HL-60 (cell line): ENCODE measurements at places on chromosomes 13 and 19.

DNA sequence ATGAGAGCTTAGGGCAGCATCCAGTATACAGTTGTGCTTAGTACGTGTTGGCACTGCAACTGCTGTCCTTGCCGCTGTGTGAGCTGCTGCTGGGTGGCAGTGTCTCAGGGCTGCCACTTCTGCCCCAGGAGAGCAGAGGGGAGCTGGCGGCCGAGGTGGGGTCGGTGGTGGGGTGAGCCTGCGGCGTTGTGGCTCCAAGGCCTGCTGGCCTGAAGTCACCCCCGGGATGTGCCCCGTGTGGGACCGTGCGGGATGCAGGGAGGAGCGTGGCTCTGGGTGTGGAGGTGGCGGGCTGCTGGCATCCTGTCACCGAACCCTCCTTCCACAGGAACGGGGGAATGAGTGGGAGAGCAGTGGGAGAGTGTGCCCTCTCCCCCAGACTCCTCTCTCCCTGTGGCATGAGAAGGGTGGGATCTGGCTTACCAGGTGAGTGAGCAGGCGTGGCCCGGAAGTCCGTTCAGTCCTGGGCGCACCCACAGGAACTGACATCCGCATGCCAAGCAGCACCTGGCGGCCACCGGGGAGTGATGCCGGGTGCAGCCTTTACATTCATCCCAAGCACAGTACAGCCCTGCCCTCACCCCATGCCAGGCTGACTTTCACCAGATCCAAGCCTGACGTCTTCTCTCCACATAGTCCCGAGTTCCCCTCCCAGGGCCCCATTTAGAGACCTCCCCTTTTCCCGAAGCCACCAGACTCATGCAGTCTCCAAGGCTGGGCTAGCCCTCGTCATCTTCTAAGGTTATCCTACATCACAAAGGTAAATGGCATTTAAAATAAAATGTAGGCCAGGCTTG, 26.6 kb downstream of the MCF2L start:
- DNase-seq: no peak

GRCh38 chr13:34019870-34020269, 201.9 kb downstream of the RFC3 start:
- DNase-seq: no peak

- no peak for DNase-seq
These were observed 6.4 kb upstream of the PEAK3 start for GRCh38 chr19:2288338-2288817.

DNA sequence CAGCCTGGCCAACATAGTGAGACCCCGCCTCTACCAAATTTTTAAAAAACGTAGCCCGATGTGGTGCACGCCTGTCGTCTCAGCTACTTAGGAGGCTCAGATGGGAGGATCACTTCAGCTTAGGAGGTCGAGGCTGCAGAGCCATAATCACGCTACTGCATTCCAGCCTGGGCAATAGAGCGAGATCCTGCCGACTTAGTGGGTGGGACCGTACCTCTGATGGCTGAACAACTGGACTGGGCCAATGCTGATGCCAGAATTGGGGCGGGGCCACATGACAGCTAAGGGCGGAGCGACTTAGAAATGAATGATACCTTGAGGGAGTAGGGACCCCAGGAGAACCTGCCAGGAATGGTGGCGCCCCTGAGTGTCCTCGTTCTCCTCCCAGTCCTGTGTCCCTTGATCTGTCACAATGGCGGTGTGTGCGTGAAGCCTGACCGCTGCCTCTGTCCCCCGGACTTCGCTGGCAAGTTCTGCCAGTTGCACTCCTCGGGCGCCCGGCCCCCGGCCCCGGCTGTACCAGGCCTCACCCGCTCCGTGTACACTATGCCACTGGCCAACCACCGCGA, 3.6 kb downstream of the LTBP4 start:
- DNase-seq: no peak

- DNase-seq: peak; percentile 57
These were observed 130.5 kb downstream of the PAN3 start for GRCh38 chr13:28268800-28269223.

DNA sequence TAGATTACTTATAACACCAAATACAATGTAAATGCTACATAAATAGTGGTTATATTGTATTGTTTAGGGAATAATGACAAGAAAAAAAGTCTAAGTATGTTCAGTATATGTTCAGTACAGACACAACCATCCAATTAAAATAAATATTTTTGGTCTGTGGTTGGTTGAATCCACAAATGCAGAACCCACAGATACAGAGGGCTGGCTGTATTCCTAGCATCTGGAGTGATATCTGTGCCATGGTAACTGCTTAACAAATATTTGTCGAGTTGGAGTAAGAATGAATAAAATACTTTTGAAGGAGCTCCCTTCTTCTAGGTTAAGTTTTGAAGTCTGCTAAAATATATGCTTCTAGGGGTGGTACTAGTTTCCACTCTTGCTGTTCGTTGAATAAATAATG, 241.0 kb downstream of the KLF5 start:
- DNase-seq: no peak

DNA sequence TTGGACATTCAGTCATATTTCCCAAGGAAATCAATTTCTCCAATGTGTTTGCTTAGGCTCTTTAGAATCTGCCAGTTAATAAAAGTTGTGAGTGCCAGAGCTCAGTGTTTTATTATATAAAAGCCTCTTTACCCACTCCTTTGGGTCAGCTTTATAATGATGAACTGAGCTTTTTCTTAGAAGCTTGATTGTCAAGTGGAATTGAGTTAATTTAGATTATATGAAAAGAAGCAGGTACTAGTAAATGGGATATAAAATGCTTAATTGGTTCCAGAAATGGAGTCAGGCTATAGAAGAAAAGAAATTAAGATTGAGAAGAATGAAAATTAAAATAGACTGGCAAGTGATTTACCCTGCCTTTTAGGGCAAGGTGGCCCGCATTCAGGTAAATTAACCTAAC, 363.2 kb downstream of the SLITRK6 start:
- DNase-seq: no peak

DNA sequence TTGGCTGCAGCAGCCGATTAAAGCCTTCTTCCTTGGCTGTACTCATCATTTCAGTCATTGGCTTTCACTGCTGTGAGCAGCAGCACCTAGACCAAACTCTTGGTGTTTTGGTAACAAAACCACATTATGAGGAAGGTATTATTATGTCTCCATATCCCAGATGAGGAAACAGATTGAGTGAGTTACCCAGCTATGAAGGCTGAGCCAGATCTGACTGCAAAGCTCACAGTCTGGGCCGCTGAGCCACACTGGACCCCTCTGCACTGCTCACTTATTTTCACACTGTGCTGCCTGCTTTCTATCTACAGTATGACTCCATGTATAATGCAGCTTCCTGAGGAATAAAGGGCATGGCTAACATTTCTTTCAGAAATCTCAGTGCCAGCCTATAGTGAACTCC, 24.5 kb downstream of the CRYL1 start:
- DNase-seq: no peak

DNA sequence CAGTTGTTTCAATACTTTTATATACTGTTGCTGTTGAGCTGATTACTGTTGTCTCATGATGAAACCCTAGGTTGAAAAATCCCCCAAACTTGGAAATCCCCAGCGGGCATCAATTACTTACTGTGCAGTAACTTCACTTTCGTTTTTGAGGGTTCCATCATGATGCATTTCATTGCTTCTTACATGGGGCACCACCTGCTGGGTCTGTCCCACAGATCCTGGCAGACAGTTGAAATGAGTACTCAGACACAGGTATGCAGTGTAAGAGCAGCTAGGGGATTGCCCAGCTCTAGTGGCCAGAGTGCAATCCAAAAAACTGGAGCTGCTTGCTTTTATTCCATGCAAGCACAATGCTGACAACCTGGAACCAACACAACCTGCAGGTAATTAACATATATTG, 132.5 kb upstream of the ZNF91 start:
- DNase-seq: no peak

DNA sequence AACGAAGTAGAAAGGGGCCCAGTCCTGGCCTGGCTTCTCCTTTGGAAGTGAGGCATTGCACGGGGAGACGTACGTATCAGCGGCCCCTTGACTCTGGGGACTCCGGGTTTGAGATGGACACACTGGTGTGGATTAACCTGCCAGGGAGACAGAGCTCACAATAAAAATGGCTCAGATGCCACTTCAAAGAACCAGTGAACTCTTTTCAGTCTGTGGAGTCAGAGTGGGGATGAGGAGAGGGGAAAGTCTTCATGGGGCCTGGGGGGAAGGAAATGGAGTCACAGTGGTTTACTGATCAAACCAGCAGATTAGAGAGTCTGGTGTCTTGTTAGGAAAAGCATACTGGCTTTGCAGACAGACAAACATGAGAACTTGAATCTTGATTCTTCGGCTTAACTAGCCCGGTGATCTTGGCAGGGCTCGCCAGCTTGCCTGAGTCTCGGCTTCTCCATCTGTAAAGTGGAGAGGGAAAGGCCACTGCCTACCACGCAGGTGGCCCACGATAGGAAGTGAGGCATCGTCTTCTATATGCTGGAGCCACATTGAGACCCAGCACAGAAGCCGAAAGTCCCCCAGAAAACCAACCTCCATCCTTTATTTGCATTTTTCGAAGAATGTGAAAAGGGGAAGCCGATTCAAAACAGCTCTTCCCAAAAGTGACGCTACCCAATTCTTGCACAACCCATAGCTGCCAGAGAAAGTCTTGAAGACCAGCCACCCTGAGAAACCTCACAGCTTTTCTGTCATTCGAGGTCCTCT, at the start of gene FFAR1:
TSS of gene FFAR1 (plus strand) at position 732 of the 759 bp plus-strand sequence. CDS start 3,650 bp downstream, outside the sequence.
- peak; percentile 86 for DNase-seq

- DNase-seq: peak; percentile 94
These were observed 135.2 kb downstream of the TSHZ3 start for GRCh38 chr19:31214086-31214485.

GRCh38 chr13:27005556-27005955, 166.1 kb downstream of the USP12 start:
- no peak for DNase-seq

DNA sequence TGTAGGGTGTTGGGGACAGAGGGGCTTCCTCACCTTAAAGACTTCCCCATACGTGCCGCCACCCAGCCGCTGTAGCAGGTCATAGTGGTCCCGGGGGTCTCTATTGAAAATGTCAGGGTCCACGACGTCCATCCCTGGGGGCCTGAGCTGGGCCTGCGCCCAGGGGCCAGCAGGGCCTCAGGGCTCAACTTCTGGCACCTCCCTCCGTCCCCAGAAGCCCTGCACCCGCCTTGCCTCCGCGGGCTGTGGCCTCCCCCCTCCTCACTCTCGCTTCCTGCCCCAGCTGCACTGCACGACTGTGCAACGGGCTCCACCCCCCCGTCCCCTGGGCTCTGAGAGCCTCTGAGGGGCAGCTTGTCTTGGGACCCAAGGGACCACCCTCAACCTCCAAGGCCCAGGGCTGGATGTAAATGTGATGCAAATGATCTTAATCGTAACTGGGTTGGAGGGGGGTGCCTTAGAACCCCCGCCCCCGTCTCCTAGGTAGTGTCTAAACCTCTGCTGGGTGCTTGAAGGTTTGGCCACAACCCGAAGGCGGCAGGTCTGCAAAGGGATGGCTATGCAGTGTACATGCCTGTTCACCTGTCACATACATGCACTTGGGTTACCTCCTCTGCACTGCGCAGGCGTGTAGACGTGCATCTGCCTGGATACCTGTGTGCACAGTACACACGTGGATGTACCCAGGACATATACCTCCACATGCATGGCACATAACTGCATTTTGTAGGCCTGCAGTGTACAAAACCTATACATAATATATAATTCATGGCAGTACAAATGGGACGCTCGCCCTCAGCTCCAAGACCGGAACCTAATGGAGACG, at the start of gene MAP4K1:
TSS of gene MAP4K1 (minus strand) at position 190 of the 826 bp plus-strand sequence. CDS start at position 132, 58 bp downstream.
- DNase-seq: peak; percentile 57

DNA sequence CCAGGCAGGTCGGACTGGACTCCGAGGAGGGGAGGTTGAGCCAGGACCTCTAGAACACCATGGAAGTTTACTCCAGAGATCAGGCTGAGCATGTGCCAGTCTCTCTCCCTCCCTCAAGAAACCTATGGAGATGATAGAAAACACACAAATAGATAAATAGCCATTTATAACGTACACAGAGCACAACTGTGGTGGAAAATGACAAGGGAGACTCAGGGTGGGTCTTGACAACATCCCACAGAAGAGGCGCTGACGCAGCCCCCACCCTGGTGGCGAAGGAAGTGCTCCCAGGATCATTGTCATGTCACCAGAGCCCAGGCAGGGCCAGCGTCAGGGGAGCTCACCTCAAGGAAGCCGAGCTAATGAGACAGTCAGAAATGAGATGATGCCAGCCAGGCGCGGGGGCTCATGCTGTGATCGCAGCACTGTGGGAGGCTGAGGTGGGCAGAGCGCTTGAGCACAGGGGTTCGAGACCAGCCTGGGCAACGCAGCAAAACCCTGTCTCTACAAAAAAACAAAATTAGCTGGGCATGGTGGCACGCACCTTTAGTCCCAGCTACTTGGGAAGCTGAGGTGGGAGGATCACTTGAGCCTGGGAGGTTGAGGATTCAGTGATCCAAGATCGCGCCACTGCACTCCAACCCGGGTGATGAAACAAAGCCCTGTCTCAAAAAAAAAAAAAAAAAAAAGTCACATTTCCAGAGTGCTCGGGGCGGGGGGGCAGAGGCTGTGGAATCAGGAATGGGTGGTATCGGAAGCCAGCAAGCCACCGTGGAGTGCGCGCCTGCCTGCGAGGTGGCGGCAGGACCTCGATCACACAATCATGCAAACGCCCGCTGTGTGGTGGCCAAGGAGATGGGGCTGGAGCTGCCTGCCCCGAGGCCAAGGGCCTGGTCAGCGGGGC, 178.4 kb downstream of the KDM4B start:
- no peak for DNase-seq

DNA sequence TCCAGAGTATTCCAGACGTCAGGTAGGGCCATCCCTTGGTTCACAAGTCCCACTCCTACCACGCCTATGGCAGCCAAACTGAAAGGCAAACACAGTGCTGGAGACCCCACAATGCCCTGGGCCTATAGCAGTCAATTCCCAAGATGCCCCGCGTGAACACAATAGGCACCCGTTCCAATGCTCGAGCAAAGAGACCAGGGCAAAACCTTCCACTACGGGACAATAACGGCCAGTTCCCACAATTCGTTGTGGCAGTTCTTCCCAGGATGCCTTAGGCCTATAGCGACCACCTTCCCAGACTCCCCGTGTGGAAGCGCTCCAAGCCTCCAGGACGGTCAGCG, 538 bp downstream of the ZNF428 start:
- DNase-seq: peak; percentile 73

GRCh38 chr13:87674247-87674738, 3.1 kb downstream of the SLITRK5 start:
- no peak for DNase-seq

GRCh38 chr13:80329250-80329649, 11.7 kb downstream of the SPRY2 start:
- DNase-seq: no peak

DNA sequence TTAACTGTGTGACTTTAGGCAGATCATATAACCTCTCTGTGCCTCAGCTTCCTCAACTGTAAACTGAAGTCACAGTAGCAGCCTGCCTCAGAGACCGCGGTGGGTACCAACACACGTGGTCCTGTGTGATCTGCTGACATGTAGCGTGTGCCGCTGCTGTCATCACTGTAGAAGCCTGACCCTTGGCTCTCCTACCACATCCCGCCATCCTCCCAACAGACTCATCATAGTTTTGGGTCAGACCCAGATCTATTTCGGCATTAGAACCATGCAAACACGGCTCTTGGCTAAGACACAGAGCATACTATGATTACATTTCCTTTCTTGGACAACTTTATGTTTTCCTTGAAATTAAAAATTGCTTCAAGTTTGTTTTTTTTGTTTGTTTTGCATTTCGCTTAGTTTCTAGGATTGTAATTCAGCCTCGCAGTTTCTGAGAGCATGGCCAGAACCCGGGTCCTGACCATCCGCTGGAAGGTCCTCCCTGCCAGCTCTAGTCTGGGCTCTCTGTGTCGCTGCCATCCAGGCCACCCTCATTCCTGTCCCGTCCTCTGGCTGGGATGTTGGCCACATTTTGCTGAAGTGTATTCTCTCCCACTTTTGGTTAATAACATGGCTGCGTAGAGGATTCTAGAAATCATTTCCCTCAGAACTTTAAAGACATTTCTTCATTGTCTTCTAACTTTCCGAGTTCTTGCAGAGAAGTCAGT, 53.0 kb downstream of the GGACT start:
- no peak for DNase-seq
